ENCODE measurements at places on chromosomes 16 and 17.

DNA sequence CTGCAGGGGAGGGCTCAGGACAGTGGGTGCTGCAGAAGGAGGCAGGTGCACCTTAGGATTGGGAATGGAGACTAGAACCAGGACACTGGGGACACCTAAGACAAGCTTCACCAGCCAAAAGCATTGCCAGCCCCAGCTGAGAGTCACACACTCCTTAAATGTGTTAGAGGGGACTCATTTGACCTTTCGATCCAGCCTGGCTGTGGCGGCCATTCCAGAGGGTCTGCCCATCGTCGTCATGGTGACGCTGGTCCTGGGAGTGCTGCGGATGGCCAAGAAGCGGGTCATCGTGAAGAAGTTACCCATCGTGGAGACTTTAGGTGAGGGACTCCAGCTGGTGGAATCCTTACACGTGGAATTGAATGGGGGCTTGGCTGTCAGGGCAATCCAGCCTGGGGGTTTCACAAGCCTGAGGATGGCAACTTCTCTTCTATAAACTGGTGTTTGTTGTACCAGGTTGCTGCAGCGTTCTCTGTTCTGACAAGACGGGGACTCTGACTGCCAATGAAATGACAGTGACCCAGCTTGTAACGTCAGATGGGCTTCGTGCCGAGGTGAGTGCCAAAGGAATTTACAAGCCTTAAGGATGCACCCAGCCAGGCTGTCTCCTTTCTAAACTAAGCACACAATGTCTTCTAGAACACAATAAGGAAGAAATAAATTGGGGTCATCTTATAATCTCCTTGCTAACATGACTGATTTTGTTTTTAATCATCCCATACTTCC is 65.3 kb downstream of the MEAK7 start:
- DNase-seq = no peak

DNA sequence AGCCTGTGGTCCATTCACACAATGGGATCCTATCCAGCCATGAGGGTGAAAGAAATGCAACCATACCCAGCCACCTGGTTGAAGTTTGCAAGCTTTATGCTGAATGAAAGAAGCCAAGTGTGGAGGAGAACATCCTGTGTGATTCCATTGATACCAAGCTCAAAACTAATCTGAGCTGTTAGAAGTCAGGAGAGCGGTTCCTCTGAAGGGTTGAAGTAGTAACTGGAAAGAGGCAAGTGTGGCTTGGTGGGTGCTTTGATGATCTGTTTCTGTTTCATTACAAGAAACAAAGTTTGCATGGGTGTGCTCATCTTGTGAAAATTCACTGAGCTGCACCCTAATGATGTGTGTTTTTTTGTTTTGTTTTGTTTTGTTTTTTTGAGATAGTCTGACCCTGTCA is 99.4 kb downstream of the SALL1 start:
- no peak for DNase-seq

DNA sequence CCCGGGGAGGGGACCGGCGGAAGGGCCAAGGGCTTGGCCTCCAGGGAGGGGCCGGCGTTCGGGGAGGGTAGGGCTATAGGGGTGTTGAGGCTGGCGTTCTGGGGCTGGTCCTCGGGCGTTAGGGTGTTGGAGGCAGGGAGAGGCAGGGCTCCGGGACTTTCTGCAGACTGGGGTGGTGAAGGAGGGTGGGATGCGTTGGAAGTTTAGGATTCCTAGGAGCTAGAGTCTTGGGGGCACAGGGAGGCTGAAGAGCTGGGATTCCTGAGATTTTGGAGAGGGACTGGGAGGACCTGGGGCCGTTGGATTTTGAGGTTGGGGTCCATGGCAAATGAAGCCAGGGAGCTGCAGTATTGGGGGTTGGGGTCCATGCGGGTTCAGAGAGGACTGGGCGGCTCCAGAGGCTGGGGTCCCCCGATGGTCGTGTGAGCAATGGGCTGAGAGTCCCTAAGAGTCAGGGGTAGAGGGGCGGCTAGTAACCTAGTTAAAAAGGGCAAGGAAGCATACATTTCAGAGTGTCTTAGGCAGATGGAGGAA is 740 bp downstream of the NFATC2IP start:
- DNase-seq = peak; percentile 39

DNA sequence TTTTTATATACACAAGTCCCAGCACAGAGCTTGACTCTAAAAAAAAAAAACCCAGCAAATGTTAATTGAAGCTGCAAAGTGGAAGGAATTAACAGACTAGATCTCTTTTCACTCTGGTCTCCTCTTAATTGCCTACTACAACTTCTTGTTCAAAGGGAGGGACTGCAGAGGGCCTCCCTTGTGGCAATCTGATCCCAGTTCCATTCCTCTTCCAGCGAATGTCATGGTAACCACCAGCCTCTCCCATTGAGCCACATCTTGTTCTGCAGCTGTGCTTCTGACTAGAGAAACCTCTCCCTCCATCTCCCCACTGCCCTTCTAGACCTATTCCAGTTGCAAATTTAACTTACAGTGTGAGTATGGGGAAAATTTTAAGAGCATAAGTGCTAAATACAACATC is 5.9 kb downstream of the SUPT6H start:
- DNase-seq = no peak

- no peak for DNase-seq
Measured at GRCh38 chr16:86763819-86764218, 185.5 kb downstream of the FOXL1 start.

- no peak for DNase-seq
Measured at GRCh38 chr16:66964049-66964448, 3.0 kb downstream of the CES3 start.

GRCh38 chr16:27520982-27521673 is 28.6 kb downstream of the GTF3C1 start:
- no peak for DNase-seq

DNA sequence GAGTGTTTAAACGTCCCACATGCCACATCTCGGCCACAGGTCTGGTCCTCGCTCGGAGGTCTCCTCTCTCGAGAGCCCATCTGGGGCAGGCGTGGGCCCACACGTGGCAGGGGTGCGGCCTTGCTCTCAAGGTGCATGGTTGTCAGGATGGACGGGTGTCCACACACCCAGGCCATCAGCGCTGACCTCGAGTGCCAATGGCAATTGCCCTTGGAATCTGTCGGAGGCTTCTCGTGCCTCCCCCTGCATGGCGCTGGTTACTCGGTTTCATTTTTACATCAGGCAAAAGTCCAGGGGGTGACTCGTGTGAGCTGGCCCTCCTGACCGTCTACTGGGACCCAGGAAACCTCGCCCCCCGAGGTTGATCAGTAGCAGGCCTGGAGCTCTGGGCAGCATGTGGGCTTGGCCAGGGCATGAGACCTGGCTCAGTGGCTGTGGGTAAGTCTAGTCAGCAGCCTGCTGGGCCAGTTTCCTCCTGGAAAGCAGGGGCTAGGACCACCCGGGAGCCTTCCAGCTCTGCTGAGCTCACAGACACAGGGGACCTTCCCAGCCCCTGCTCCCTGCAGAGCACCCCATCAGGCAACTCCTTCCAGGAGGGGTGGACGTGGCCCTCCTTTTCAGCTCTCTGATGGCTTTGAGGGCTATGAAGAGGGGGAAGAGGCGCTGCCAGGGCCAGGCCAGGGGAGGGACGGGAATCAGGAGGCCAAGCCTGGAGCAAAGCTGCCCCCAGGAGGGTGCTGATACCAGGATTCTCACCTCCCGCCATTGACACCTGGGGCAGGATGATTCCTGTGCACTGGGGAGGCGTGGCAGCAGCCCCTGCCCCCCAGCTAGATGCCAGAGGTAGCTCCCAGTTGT is 3.7 kb upstream of the ZNF469 start:
- DNase-seq = no peak

DNA sequence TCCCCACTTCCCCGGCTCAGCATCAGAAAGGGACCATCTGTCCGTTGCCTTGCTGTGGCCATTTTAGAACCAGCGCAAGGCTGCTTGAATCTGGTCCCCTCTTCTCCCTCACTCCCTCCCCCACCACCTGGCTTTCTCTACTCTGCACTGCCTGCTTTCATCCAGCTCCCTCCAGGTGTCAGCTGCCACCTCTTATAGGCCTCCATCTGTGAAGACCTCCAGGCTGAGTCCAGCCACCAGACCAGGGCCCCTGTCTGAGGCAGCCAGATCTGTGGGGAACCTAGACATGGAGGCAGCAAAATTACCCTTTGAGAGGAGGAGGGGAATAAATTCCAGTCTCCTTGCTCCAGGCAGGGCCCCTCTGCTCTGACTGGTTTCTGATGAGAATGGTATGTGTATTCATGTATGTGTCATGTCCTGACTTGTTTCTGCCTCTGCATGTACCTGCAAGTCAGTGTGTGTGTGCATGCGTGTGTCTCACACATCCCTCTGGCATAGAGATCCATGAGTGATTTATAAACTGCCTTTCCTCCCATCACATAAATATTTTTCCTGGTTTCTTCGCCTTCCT is 21.1 kb downstream of the MINK1 start:
- DNase-seq = no peak

DNA sequence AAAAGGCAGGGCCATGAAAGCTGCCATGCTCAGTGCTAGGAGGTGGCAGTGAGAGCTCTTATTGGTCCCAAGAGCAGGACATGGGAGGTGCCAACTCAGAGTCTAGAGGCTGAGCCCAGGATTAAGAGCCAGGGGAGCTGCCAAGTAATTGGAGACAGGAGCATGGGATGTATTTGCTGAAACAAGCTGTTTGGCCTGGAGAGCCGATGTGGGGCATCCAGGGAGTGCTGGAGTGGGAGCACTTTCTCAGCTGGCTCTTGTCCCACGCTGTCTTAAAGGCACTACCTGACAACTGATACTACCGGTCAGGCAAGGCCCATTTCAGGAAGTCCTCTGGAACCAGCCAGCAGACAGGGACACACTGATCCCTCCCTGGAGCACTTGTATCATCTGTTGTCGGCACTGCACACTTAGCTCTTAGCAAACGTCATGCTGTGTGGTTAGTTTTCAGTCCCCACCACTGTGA is 19.3 kb downstream of the ANKFN1 start:
- DNase-seq = no peak

DNA sequence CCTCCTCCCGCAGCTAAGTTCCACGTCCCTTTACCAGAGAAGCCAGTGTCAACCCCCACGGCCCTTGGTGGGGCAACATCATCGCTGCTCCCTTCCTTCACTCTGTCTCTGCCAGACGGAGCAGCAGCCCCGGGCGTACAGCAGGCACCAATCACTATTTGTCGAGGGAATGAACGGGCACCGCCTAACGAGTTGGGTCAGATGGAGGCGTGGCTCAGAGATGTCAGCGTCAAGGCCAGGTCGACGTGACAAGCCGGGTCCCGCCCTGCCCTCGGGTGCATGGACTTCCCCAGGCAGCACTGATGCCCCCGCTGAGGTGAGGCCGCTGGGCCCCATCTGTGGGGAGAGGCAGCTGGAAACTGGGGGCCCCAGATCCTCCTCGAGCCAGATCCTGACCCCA is 50.0 kb downstream of the CBFA2T3 start:
- DNase-seq = no peak

- no peak for DNase-seq
Measured at GRCh38 chr17:35548208-35548810, 10.8 kb upstream of the SLFN12L start.
